ENCODE measurements at places on chromosomes 3 and 15.

GRCh38 chr3:197539651-197540051 lies 16.1 kb downstream of the BDH1 start:
- no peak for DNase-seq

DNA sequence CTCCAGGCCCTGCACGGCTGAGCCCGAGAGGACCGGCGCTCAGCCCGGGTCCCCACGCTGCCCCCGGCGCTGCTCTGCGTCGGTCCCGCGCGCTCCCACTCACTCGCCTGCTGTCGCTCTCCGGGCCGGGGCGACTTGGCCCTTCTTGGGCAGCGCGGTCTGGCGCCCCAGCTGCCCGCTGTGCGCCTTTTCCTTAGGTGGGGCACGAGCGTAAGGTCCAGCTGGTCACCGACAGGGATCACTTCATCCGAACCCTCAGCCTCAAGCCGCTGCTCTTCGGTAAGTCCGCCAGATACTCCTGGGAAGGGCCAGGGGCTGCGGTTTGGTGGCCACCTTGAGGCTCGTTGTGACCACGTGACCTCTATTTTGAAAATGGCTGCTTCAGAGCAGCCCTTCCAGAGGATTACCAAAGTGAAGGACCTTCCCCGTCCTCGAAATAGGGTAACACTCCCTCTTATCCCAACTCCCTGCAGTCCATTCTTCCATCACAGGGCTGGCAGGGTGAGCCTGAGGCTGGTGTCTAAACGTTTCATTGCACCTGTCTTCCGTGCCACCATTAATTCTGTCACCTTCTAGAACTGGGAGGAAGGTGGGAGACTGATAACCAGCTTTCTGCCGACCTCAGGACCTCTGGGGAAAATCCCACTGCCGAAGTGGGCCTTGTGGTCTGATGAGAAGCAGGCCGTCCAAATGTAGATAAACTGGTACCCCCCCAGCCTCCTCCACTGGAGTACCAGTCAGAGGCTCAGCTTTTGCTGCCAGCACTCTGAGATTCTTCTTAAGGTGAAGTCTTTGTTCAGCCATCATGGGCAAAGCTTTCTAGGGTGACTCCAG lies 812 bp downstream of the P4HTM start:
- DNase-seq, result peak; percentile 44

DNA sequence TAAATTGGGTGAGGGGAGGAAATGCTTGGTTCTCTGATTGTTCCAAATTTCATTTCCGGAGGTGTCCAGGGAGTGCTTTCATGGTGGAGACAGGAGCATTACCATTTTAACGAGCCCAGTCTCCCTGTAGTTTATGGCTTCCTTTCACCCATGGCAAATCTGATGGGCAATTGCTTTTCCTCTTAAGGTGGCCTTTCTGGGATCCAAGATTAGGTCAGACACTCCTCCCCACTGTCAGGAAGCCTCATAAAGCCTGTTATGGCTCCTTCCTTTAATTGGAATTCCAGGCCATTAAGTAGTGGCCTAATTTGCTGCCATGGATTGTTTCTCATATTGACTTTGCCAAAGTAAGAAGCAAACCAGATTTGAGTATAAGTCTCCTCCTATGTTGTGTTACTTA lies 157.8 kb downstream of the PDCD6IP start:
- DNase-seq, result no peak

- DNase-seq, result no peak
Measured at GRCh38 chr15:48458876-48459275, 127.6 kb downstream of the DUT start.

- DNase-seq, result no peak
Measured at GRCh38 chr15:41507820-41508290, 5.8 kb downstream of the LTK start.

GRCh38 chr15:43968551-43968950 lies 141.7 kb downstream of the WDR76 start:
- DNase-seq, result no peak

- peak; percentile 58 for DNase-seq
Measured at GRCh38 chr3:129161860-129162271, 1.0 kb upstream of the ISY1 start.

DNA sequence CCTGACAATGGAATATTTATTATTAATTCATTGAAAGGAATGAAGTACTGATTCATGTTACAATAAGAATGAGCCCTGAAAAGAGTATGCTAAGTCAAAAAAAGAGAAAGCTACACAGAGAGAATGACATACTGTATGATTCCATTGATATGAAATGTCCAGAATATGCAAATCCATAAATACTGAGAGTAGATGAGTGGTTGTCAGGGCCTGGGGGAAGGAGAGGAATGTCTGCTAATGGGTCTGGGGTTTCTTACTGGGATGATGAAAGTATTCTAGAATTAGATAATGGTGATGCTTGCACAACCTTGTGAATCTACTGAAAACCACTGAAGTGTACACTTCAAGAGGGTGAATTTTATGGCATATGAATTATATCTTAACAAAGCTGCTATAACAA lies 79.9 kb upstream of the HACD2 start:
- no peak for DNase-seq

- DNase-seq, result no peak
Measured at GRCh38 chr15:35618260-35619188, 72.6 kb upstream of the DPH6 start.

DNA sequence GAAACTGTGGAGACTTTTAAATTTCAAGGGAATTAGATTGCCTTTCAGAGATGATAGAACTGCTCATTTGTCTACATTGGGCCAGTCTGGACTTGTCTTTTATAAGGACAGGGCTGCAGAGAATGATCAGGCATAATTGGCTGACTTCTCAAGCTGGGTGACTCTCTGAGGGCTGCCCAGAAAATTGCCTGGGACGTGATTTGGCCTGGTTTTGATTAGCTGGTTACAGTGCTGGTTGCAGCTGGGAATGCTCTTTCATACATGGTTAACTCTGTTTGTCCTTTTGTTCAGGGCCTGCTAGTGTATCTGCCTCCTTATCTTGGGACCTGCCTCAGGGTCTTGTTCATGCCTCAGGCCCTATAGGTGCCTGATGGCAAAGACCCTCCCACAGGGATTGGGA lies 245.6 kb downstream of the CLSTN2 start:
- no peak for DNase-seq

- DNase-seq, result no peak
Measured at GRCh38 chr3:101950985-101951733, 101.8 kb downstream of the NFKBIZ start.

DNA sequence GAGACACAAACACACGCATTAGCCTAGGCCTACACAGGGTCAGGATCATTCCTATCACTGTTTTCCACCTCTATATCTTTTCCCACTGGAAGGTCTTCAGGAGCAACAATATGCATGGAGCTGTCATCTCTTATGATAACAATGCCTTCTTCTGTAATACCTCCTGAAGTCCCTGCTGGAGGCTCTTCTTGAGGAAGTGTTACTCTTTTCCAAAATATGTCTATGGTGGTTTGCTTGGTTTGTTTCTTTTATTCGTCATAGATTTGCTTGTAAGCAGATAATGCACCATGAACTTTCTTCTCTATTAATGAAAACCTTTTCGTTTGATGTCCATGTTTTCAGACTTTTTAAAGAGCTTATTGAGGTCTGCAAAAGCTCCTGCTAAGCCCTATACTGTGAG lies 109.3 kb downstream of the GMPS start:
- DNase-seq, result no peak

- no peak for DNase-seq
Measured at GRCh38 chr3:73207946-73208440, 146.5 kb downstream of the EBLN2 start.

- no peak for DNase-seq
Measured at GRCh38 chr15:72809329-72809728, 25.8 kb upstream of the ADPGK start.

DNA sequence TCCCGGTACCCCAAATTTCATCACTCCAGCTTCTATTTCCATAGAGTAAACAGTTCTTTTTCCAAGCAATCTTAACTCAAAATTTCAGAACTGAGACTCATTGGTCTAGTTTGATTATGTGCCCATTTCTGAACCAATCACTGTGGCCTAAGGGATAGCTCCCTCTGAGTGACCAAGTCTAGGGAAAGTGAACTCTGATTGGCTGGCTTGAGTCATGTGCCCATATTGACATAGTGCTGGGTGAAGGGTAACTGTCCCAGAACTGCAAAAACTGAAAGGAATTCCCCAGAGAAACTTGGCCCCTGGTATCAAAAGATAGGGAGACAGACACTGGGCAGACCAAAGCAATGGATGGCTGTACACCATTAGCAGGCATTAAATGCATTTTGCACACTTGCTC lies 171.2 kb upstream of the WNT5A start:
- no peak for DNase-seq

DNA sequence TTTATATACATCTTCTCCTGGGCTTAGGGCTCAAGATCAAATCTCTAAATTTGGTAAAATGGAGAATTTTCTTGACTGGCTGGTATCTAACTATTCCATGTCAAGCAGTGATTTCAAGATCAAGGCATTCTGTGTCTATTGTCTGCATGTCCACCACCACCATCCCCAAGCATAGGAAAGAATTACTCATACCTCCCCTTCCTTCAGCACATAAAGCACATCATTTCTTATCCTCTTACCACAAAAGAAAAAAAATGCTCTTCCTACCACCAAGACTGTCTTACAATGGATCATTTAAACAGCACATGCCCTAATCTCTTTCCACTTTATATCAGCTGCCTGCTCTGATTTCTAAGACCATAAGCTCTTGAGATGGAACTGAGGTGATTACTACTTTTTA lies 470.5 kb upstream of the THBS1 start:
- DNase-seq, result no peak

GRCh38 chr15:55993804-55994560 lies 570 bp upstream of the NEDD4 start:
- peak; percentile 73 for DNase-seq

- DNase-seq, result no peak
Measured at GRCh38 chr15:78797951-78798350, 13.3 kb downstream of the ADAMTS7 start.

- DNase-seq, result no peak
Measured at GRCh38 chr15:89632563-89633430, 22.5 kb downstream of the KIF7 start.

DNA sequence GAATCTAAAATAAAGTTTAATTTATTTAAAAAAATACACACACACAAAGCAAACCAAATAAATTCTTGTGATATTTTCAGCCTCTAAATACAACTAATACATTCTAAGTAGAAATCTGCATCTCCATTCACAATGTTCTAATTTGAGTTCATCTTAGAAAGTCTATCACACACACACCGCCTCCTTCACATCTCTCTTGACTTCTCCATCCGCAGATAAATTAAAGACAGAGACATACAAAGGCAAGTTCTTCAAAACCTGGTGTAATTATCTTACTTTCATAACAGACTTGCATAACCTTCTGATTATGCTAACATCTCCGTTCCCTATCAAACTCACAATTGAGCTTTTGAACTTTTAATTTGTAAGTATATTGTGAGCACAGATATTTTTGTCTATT lies 657.3 kb downstream of the VGLL3 start:
- no peak for DNase-seq

DNA sequence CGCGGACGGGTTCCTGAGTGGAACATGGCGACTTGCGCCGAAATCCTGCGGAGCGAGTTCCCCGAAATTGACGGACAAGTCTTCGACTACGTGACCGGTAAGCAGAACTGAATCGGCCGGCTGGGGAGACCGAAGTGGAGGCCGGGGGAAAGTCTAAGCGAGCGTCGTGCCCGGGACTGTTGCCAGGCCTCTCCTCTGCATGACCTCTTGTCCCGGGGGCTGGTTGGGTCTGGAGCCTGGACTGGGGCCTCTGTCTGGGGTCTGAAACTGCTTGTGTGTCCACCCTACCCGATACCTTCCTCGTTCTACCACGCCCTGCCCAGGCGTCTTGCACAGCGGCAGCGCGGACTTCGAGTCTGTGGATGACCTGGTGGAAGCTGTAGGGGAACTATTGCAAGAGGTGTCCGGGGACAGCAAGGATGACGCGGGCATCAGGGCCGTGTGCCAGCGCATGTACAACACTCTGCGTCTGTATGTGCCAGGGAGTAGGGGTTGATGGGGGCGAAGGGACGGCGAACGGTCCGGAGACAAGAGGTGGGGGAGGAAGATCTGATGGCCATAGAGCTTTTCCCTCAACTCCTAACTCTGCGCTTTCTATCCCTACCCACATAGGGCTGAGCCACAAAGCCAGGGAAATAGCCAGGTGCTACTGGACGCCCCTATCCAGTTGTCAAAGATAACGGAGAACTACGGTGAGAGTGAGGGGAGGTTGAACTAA lies at the start of gene ABCF3:
Gene ABCF3, plus strand, starts transcription at position 16 of the 718 bp plus-strand sequence. Its CDS starts 9 bp downstream, at position 25.
- DNase-seq, result peak; percentile 76

- DNase-seq, result peak; percentile 63
Measured at GRCh38 chr3:64530434-64531049, 157.3 kb downstream of the ADAMTS9 start.

- DNase-seq, result no peak
Measured at GRCh38 chr3:58120075-58120812, 90.5 kb downstream of the DNASE1L3 start.

DNA sequence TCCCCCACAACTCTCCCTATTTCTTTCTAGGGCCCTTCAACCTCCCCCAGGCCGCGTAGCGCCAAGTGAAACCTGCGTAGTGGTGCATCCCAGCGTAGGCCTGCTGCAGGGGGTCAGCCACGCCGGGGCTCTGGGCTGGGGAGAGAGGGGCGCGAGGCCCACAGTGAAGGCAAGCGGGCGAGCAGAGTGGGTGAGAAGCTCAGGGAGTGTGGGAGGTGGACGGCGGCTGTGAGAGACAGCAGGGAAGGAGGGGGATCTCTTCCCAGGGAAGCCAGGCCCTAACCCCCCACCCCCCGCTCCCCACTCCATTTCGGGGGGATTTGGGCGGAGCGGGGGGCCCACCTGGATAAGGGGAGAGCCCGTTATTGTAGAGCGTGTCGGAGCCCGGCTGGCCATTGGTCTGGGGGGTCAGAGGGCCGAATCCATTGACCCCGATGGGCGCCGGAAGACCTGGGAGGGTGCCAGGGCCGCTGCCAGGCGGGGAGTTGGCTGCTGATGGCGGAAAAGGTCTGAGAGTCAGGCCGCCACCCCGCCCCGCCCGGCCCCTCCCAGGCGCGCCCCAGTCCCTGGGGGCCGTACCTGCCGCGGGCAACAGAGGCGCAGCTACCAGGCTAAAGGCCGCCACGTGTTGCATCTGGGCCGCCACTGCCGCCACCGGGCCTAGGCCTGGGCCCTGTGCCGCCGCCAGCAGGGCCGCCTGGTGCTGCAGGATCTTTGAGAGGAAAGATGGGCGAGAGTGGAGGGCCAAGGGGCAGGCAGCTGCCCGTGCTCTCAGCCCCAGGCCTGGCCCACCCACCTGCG lies 16.6 kb upstream of the PARP6 start:
- no peak for DNase-seq

DNA sequence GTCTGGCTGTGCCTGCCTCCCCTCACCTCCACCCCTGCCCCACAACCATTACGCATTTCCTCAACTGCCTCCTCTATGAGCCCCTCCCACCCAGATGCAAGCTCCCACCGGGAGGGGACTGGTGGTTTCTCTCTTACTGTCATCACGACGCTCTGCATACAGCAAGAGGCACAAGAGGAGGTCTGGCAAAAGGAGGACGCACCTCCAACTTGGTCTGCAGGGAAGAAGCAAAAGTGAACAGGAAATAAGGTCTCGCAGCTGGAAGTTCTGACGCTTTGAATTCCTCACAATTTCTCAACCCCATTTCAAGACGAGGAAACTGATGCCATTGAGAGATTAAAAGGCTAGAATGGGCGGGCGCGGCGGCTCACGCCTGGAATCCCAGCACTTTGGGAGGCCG lies 42.3 kb upstream of the MUC4 start:
- no peak for DNase-seq

All from RKO (cell line).